MV-4-11 (cell line): ENCODE measurements at places on chromosomes 16 and 17.

DNA sequence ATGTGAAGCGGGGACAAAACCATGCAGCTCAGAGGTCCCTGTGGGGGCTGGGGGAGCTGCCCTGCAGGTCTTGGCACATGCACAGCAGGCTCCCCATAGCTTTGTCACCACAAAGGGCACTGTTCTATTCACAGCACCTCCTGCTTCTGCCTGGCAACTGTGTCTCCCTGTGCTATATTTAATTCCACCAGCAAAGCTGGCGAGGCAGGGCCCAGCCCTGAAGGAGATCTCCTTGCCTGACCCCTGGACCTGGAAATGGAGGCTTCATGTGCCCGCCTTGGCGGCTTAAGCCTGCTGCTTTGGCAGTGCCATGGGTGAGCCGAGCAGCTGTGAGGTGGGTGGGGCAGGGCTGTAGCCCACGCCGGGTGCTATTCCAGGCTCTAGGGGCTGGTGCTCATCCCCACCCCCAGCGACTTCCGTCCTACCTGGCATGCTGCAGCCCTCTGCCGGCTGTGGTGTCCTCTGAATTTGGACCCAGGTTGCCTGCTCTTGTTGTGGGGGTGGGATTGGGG is 6.8 kb downstream of the LDHD start:
- DNase-seq, result peak; percentile 54

DNA sequence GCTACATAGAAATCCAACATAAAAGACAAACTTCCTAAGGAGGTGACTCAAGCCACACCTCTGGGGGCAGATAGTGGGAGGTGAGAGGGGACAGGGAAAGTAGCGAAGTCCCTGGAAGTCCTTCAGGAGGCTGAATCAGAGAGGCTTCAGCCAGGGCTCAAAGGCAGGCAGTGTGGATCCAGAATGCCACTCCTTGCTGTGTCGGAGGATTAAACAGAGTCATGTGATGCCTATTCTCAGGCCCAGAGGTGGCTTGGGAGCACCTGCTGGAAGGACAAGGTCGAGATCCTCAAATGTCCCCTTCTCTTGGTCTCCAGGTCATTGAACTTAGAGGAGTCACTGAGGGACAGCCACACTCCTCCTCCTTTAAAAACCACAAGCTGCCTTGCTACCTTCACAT is 391.1 kb downstream of the SOX9 start:
- no peak for DNase-seq

- DNase-seq, result no peak
Measured at GRCh38 chr16:50299508-50300105, 33.3 kb downstream of the ADCY7 start.

DNA sequence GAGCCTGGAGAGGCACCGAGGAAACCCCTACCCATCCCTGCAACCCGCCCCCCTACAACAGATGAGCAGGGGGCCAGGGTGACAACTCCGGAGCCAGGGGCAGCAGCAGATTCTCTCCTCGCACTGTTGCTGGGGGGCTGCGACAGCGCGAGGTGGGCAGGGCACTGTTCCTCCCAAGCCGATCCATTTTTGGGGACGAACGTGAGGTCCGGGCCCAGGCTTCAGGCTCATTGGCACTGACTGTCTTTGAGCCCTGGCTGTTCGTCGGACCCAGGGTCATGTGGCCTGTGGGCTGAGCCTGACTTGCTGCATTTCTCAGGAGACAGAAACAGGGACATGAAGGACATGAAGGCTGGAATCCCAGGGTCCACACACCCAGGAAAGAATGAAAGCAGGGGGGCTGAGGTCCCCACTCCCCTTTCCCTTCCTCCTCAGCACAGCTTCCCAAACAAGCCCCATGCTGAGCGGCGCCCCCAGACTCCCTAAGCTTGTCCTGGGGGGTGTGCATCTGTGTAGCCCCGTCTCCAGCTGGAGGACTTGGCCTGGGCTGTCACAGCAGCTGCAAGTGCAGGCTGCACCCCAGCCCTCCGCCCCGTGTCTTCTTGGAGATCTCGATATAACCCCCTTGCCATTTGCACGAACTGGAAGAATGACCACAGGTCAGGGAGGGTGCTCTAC is 18.7 kb downstream of the CEP295NL start:
- no peak for DNase-seq

DNA sequence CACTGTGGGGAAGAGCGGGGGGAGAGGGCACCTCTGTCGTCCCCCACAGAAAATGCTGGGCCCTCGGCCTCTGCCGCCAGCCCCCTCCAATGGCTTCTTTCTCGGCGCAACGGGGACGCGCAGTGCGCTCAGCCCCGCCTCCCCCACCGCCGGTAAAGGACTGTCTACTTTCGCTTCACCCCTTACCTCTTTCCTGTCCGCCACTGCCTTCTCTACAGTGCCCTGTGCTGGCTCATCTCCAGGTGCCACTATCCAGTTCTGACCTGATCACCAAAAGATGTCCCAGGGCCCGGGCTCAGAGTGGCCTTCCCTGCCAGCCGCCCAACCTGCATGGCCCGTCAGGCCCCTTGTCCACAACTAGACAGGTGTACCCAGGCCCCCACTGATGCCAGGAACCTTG is 7.3 kb downstream of the ENDOV start:
- DNase-seq, result no peak

DNA sequence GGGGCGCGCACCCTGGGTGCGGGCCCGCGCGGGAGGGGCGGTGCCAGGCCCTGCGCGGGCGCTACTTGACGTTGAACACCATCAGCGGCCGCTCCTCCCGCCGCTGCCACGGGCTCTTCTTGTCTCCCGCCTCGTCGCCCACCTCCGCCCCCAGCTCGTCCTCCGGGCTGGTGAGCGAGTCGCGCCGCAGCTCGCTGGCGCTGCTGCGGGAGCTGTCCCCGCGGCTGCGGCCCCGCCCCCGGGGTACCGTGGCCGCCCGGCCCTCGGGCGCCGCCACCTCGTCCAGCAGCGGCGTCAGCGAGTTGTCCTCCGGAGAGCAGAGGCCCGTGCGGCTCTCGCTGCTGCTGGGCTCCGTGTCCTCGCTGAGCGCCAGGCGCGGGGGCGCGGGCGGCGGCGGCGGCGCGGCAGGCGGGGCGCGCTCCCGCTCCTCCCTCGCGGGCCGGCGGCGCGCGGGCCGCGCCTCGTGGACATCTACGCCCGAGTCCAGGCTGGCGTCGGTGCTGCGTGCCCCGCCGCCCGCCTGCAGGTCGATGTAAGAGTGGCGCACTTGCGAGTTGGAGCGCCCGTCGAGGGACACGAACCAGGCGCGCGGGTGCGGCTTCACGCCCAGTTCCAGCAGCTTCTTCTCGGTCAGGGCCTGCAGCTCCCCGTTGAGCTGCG is 8.7 kb downstream of the GRN start:
- no peak for DNase-seq

- no peak for DNase-seq
Measured at GRCh38 chr16:80623376-80623775, 82.6 kb downstream of the DYNLRB2 start.

- no peak for DNase-seq
Measured at GRCh38 chr17:64591944-64592343, 70.2 kb downstream of the SMURF2 start.

DNA sequence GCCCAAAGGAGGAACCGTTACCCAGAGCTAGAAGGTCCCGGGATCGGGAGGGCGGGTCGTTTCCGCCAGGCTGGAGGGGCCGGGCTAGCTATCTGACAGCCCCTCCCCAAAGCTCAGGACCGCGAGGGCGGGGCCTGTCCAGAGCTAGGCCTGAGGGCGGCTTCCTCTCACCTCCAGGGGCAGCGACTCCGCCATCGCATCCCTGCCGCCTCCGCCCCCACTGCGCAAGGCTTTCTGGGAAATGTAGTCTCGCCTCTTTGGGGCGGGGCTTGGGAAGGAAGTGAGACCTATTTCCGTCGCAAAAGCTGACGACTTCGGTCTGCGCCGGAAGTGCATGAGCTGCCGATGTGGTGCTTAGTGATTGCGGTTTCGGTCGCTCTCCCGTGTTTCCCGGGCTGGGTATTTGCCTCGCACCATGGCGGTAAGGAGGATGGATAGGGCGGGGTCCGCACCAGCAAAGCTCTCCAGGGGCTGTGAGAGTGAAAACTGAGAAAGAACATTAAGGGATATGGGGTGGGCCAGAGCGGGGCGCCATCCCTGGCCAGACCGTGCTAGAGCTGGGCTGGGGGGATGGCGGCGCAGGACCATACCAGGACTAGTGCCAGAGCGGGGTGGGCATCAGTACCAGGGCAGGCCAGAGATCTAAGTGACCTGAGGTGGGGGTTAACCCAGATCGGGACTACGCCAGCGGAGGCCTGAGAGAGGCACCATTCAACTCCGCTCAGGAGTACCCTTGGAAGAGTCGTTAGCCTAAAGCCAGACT is at the start of gene TMEM208:
Gene TMEM208 (plus strand): TSS at position 327 of the 763 bp plus-strand sequence. CDS start 89 bp downstream, at position 416.
- peak; percentile 99 for DNase-seq
